ENCODE measurements at places on chromosomes 3 and 15.

GRCh38 chr15:98599909-98600691 is 48.2 kb upstream of the IGF1R start:
- DNase-seq = peak; percentile 34

GRCh38 chr3:188153437-188154013 is 432 bp upstream of the LPP start:
- DNase-seq = no peak

- no peak for DNase-seq
Measured at GRCh38 chr15:38486936-38487335, 33.0 kb downstream of the FAM98B start.

DNA sequence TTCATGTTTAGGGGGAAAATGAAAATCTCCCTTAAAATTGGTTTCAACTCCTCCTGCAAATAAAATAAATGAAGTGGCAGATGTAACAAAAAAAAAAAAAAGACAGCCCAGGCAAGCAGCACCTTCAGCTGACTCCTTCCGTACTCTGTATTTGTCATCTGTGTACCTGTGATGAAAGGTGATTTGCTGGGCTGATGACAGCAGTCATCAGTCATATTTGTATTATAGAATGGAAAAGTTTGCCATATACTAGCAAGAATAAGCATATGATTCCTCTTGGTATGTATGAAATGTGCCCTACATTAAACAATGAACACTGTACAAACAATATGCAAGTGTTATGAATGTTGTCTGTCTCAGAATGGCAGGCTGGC is 44.1 kb upstream of the WWTR1 start:
- DNase-seq = no peak

- DNase-seq = no peak
Measured at GRCh38 chr3:190558796-190559195, 44.9 kb downstream of the IL1RAP start.

DNA sequence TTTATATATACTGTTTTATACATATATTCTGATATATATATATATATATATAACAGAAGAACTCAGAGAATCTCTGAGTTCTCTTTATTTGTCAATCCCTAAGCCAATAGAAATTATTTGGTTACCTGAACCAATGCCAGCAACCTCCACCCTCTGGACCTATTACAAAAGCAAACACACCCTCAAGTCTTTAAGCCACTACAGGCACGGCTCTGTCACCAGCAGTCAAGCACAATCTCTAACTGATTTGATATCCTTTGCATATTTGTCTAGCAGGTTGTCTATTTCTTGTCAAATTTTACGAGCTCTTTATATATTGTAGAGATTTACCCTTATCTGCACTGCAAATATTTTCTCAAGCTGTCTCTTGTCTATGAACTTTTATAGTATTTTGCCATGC is 66.6 kb upstream of the TOPAZ1 start:
- DNase-seq = no peak

DNA sequence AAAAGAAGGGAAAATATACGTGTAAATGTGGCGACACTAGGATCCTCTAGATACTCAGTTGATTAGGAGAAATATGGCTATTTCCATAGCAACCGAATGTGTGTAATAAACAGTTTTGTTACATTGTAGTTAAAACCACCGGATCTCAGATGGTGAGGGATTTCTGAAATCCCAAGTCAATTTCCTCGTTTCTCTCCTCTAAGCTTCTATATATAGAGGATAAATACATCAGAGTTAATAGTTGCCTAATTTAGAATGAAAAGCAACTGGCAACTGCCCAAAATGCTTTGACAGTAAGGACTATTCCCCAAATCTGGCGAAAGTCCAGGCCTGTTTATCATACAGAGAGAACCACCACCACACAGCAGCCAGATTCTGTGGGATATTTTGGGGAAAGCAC is 112.6 kb downstream of the GABRB3 start:
- no peak for DNase-seq

GRCh38 chr3:110886222-110886893 is 185.3 kb upstream of the NECTIN3 start:
- DNase-seq = no peak

DNA sequence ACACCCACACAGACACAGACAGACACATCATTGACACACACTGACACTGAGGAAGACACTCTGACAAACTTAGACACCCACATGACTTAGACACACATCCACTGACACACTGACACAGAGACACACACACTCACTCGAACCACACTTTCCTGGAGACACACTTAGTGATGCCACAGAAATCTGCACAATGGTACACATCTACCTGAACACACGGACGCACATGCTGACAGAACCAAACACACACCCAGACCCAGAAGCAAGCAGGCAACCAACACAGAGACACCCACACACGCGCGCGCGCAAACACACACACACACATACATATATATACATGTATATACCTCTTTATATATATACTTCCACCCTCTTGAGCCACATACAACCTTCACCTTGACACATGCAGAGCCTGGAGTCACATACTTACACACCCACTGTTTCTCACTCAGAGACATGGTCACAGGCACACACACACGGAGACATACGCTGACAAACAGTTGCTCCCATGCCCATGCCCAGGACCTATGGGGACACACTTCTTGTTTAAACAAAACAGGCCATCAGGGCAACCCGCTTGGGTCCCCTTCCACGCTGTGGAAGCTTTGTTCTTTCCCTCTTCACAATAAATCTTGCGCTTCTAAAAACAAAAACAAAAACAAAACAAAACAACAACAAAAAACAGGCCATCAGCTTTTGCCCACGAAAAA is 913 bp upstream of the SCN5A start:
- DNase-seq = no peak

DNA sequence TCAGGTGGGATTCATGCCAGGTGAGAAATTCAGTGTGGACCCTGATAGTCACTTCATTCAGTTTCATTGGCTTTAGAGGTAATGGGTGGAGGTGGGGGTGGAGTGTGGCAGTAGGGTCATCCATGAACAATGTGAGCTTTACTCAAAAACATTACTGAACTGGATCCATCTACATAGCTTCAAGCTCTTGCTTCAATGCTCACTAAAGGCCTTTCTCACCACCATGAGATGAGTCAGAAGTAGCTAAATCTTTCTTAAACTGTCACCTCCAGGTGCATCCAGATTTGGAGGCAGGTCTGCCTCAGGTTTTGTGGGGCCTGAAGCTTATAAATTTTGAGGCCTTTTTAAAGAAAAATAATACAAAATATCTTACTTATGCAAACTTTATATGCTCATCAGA is 363.6 kb downstream of the CHST2 start:
- DNase-seq = no peak

DNA sequence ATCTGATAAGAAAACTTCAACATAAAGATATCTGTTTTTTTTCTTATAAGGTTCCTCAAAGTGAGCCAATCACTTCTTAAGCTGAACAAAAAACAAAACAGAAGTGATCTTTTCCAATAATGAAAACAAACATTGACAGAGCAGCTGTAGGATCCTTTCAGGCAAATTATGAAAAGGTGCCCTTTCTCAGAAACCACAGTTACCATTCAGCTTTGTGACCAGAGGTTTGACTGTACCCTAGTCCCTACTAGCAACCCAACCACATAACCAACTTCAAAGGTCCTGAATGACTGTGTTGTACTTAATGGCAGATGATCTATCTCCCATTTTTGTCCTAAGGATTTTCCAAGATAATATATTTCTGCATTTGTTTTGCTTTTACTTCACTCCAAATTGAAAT is 39.4 kb upstream of the CCR2 start:
- no peak for DNase-seq

DNA sequence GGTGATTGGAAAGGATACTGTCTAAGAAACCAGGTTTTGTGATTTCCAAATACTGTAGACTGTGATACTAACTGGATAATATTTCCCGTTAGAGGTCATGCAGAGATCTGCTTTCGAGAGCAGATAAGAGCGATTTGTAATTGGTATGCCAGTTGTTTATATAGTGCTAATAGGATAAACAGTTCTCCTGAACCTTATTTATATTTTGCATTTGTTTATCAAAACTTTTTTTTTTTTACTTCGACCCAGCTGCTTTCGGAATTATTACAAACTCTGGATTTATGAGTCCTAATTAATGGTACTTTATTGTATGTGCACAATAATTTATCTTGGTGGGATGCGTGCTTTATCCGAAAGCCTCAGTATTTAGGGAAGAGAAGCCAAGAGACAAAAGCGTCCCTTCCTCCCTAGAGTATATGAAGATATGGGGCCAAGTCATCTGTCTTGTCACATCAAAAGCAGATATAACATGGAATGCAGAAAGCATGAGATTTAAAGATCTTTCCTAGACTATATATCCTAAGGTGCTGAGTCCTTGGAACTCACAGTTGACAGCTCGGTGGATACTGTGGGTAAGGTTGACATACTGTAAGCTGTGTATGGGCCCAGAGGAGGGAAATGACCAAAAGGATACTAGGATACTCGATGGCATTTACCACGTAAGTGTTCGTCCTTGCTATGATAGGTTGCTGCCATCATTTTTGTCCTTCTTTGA is 62.2 kb downstream of the SMAD6 start:
- DNase-seq = no peak

- no peak for DNase-seq
Measured at GRCh38 chr3:115697263-115698053, 74.1 kb downstream of the GAP43 start.

DNA sequence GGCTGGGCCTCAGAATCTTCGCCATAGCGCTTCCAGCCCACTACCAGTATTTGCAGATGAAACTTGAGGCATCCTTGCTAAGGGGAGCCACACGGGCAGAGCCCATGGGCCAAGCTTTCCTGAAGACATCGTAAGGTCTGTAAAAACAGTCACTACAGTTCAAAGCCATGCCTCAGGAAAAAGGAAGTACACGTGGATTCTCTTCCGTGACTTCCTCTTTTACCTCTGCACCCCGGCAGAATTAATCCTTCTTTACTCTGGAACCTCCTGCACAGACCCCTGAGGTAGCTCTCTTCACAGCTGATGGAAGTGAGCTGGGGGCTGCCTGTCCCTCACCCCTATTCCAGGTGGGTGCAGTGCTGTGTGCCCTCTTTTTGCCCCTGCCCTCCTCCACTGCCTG is 129.2 kb downstream of the CHDH start:
- DNase-seq = no peak

DNA sequence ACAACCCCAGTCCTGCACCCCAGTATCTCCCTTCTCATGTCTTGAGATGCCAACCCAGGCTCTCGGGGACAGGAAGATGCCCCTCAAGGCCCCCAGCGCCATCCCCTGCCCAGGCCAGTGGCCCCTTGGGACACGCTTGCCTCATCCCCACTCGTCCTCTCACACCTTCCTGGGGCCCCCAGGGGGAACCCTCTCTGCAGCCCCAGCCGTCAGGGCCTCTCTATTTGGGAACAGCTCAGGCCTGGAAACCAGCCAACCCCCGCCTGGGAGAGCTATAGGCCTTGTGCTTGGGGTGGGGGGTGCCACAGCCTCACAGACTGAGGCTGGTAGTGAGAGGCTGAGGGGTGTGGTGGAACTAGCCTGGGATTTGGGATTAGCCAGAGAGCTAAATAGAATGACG is 7.8 kb downstream of the LINGO1 start:
- no peak for DNase-seq

GRCh38 chr3:121545049-121545573 is 677 bp downstream of the POLQ start:
- no peak for DNase-seq

DNA sequence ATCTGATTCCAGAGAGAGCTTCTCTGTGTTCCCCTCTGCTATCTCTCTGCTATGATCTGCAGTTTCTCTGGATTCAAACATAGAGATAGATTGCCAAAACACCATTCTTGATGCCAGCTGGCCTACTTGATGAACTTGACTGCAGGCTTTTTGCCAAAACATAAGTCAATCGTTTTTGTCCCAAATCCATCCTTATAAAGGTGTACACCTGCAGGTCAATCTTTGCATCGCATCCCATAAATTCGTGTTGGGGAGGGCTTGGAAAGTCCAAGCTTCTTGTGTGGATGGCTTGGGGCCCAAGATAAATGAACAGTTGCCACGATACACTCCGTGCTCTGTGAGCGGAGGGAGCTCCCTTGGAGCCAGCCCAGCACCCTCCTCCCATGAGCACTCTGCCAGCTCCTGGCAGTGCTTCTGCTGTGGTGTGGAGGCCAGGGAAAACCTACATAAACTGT is 2.7 kb downstream of the CERS3 start:
- DNase-seq = no peak

DNA sequence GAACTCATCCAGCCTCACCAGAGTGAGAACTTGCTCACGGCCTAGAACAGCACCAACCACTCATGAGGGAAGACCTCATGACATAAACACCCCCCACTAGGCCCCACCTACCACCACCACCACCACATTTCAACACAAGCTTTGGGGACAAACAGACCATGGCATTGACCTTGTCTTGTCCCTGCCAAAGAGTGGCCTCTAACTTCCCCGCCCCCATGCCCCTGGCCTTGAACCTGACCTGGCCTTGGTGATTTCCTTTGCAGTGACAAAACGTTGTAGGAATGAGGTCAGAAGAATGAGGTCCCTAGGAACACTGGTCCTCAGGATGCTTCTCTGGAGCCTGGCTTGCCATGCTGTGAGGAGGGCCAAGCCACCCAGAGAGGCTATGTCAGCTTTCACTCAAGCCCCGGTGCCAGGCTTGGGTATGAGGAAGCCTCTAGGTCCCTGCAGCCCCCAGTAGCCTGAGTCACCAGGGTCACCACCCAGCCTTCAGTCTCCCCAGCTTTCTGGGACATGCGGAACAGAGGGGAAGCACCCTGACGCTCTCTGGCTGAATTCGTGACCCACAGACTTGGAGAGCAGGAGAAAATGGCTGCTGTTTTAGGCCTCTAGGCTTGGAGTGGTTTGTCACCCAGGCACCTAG is 57.9 kb downstream of the TPRA1 start:
- no peak for DNase-seq

- DNase-seq = no peak
Measured at GRCh38 chr3:120693439-120694171, 11.6 kb upstream of the HGD start.

- DNase-seq = no peak
Measured at GRCh38 chr15:63992300-63992699, 54.0 kb downstream of the DAPK2 start.

- no peak for DNase-seq
Measured at GRCh38 chr3:139127101-139127500, 82.4 kb upstream of the PRR23C start.

- DNase-seq = no peak
Measured at GRCh38 chr15:43775411-43775965, 1.3 kb downstream of the ELL3 start.

GRCh38 chr3:184651904-184652303 is 60.0 kb downstream of the MAGEF1 start:
- DNase-seq = no peak
